Omental fat pad (tissue), 4 donors: ENCODE measurements at places on chromosomes 5 and 9.

GRCh38 chr9:81673310-81673709 is 16.0 kb downstream of the TLE1 start:
- no peak for DNase-seq

- no peak for DNase-seq
Measured at GRCh38 chr9:114678795-114679194, 3.2 kb downstream of the TEX48 start.

- no peak for DNase-seq
Measured at GRCh38 chr5:150481972-150482406, 25.9 kb upstream of the NDST1 start.

GRCh38 chr9:137455359-137455991 is 3.7 kb downstream of the NSMF start:
- DNase-seq: no peak

- DNase-seq: no peak
Measured at GRCh38 chr5:67201897-67202549, 5.4 kb upstream of the CD180 start.
